HL-60 (cell line): ENCODE measurements at places on chromosomes 7 and 10.

DNA sequence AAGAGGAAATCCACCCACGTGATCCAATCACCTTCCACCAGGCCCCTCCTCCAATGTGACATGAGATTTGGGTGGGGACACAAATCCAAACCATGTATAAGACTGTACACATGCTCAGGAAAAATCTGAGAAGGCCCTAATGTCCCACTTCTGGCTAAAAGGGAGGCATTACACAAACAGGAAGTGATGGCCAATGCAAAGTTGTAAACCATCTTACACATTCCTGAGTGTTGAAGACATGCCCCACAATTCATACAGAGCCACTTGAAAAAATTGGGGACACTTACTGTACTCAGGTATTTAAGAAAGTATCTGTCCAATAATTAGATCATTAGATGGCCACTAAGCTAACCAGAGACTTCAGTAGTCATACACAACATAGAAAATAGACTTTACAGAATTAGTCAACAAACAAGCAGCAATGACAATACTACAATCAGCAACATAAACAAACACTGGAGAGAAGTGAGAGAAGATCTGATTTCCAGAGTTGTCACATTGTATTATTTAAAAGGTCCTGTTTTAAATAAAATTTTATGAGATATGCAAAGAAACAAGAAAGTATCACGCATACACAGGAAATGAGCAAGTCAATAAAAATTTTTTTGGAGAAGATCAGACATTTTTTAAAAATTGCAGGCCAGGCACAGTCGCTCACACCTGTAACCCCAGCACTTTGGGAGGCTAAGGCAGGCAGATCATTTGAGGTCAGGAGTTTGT, 143.3 kb downstream of the DGKI start:
- no peak for DNase-seq

DNA sequence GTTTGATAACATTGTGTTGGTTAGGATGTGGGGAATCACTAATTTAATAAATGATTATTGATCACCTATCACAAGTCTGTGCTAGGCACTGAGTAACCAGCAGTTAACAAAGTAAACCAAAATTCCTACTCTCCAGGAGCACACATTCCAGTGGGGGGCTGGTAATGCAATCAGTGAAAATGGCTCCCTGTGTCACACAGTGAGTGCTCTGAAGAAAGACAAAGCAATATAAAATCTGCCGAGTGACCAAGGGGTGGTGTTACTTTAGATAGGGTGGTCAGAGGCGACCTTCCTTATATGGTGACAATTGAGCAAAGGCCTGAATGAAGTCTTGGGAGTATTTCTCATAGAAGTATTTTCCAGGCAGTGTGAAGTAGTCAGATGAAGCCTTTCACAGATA, 13.6 kb upstream of the SMC3 start:
- DNase-seq = no peak

DNA sequence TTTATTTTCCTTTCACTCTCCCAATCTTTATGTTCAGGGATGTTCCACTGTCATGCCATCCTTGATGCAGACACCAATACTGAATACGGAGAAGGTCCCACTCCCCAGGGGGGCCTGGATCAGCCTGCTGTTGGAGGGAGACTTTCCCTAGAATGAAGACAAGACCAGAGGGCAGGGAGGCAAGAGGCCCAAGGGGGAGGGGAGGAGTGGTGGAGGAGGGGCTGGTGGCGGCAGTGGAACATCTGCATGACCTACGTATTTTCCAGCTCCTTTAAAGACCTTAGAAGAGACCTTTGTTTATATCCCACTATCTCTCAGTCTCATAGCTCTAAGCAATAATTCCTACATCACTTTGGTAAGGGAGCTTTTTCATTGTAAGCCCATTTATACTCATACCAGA, 183.0 kb downstream of the HECW1 start:
- no peak for DNase-seq

- no peak for DNase-seq
Observed at GRCh38 chr10:83218205-83218604, 921.1 kb upstream of the GHITM start.

GRCh38 chr7:52786174-52786573, 249.3 kb upstream of the POM121L12 start:
- no peak for DNase-seq

DNA sequence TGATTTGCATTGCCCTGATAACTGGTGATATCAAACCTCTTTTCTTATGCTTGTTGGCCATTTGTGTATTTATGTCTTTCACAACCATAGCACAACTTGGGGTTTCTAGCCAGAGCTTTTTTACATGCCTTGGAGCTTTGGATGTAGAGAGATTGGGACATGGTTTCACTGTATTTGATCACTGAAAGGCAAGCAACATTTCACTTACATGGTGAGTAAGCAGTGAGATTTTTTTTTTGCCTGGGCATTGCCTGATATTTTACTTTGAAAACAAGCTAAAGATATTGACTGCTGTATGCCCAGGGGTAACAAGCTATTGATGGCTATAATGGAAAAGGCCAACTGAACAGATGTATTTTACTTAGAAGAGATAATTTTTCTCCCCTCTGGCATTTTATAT, 259.0 kb downstream of the PHTF2 start:
- no peak for DNase-seq

DNA sequence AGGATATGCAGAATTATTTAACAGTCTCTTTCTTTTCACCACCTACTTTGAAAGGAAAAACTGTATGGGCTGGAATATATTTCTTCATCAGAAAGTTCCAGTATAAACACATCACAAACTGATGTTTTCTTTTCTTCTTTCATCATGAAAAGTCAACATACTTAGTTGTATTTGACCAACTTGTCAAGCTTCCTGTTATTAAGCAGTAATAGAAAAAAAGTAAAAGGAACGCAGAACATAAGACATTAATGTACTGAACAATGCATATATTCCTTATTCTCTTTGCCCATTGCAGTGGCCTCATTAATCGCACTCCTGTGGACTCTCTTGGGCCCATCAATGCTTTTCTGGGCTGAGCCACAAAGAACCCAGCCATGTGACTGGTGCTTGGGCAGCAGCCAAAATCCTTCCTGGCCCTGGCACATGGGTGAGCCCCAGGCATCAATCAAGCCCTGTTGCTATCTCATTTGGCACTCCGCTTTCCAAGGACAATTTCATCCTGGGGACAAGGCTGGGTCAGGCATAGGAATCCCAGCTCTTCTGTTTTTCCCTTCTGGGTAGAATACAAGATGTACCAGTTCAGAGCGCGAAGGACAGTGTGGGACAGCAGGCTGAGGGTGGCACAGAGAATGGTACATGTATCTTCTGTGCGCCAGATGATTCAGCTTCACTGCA, 42.3 kb downstream of the RHOBTB1 start:
- no peak for DNase-seq

GRCh38 chr10:111716032-111716431, 467.5 kb downstream of the GPAM start:
- DNase-seq = no peak

GRCh38 chr7:46076527-46076926, 155.5 kb upstream of the IGFBP3 start:
- DNase-seq = no peak
